DMS79 treated with DMSO at 0.1 percent for 48 hours (cell line): ENCODE measurements at places on chromosomes 1 and 21.

DNA sequence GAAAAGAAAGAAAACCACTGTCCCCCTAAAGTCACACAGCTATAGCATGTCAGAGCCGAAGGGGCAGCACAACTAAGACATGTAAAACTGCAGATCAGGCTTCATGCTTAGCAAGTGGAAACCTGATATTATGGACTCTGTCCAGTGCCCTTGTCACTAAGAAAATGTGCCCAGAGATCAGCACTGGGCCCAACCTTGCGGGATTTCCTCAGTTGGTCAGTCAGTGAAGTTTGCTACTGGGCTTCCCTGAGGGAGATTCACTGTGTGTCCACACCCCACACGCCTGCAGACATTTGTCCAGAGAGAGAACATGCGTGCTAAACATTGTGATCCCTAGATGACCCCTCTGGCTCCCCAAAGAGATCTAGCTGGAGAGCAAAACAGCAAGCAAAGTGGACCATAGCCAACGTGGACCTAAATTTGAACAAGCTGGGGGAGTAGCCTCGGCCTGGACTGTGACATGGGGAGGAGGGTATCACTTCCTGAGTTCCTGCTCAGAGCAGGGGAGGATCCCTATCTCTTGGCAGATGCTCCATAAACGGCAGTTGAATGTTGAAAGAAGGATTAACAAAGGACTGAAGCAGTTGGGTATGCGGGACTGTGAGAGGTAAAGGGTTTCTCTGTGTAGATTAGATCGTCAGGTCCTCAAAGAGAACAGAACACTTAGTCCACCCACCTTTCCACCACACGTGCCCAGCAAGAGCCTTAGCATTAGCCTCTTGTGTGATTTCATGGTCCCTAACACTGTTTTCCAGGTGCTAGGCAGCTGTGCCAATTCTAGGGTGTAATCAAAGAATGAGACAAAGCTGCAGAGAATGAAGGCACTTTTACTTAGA, 53.6 kb downstream of the GLUL start:
- DNase-seq = no peak

DNA sequence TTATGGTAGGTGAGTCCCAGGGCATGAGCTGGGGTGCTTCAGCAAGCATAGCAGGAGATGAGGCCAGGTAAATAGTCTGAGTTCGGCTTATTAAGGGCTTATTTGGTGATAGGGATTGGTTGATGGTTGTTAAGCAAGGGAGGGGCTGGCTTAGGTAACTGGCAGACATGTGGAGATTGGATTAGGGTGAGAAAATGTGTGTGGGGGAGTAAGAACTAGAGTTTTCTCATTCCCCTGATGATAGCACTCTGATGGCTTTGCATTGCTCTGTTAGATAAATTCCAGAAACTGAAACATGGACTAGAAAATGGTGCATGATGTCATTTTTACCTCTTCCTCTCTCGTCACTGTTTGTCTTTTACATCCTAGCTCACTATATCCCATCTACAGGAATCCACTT, 53.6 kb downstream of the FGGY start:
- DNase-seq = no peak

GRCh38 chr1:1890506-1891348, at the start of gene GNB1:
Gene GNB1 (minus strand): TSS chr1:1891087. CDS start chr1:1825453, 65,634 bp downstream.
- peak; percentile 72 for DNase-seq

- DNase-seq = no peak
Observed at GRCh38 chr1:28519946-28520725, 14.3 kb downstream of the RCC1 start.

DNA sequence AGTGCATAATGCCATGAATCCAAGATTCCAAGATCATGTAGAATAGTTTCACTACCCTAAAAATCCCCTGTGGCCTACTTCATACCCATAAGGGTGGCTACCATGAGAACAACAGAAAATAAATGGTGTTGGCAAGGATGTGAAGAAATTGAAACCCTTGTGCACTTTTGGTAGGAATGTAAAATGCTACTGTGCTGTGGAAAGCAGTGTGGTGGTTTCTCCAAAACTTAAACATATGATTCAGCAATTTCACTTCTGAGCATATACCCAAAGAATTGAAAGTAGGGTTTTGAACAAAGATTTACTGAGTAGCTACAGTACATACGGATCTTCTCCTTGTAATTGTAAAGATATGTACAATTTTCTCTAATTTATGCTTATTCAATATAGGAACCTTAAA, 16.0 kb downstream of the FNBP1L start:
- DNase-seq = no peak

DNA sequence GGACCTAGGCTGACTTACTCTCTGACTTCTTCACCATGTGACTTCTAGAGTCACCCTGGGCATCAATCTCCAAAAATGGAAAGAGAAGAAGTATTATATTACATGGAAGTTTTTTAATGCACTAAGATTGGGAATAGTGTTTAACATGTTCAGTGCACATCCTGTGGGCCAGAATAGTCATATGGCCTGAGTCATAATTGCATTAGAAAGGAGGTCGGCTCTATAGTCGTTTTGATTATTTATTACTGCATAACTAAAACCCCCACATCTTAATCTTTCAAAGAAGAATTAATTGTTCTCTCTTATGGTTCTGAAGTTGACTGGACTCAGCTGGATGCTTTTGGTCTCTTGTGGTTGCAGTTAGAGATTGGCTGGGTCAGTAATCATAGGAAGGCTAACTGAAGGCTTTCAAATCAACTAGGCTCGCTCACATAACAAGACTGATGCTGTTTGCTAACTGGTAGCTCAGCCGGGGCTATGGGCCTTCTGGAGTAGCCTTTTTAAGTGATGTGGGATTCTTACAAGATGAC, 810.6 kb upstream of the ADGRL4 start:
- no peak for DNase-seq

- no peak for DNase-seq
Observed at GRCh38 chr1:202234331-202235002, 40.9 kb downstream of the LGR6 start.

DNA sequence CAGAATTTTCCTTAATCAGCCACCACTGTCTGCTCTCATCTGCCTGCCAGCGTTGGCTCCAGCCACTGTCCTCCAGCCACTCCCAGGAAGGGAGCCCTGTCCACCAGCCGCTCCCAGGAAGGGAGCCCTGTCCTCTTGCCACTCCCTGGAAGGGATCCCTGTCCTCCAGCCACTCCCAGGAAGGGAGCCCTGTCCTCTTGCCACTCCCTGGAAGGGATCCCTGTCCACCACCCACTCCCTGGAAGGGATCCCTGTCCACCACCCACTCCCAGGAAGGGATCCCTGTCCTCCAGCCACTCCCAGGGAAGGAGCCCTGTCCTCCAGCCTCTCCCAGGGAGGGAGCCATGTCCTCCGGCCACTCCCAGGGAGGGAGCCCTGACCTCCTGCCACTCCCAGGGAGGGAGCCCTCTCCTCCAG, 726.5 kb downstream of the PTPRU start:
- no peak for DNase-seq

GRCh38 chr1:119008483-119009311, 20.6 kb upstream of the TBX15 start:
- peak; percentile 54 for DNase-seq

DNA sequence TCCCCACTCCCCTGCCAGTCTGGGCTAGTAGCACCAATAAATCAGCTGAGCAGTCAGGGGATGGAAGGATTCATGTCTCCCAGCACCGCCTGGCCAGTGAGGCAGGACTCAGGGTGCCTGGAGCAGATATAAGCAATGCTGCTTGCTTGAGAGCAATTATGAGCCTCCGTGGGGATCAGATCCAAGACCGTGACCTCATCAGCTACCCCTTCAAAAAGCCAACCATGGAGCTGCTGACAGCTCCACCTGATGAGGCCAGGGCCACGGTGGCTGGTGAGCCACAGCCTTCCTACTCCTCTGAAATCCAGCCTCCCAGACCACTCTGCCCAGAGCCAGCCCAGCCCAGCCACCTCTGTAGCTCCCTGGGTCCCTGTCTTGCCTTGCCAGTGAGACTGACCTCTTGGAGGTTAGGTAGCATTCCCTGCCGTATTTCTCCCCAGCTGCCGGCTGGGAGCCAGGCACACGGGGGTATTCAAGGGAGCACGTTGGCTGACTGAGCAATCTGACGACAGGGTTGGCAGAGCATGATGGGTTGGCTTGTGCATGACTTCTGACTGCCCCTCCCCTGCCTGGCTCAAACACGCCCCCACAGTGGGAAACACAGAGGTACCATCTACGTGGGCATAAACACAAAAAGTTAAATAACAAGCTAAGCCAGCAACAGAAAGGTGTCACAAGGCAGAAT, 28.4 kb downstream of the SYT2 start:
- peak; percentile 87 for DNase-seq
